ENCODE measurements at places on chromosomes 1 and 21.

DNA sequence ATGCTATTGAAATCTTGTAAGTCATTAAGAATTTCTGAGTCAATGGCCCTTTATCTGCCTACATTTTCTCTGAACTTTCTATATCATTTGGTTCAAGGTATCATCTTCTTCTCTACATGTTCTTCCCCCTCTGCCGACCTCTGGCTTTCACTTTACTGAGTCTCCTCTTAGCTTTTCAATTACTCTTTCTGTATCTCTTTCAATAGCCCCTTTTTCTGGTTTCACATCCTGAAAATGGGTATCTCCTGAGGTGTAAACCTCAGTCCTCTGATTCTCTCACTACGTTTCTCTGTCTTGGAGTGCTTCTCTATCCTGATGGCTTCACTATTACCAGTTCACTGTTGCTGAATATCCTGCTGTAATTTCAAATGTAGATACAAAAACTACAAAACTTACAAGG lies 98.9 kb downstream of the LYST start:
- no peak for DNase-seq

GRCh38 chr1:201346987-201347386 lies 30.5 kb downstream of the TNNT2 start:
- no peak for DNase-seq

DNA sequence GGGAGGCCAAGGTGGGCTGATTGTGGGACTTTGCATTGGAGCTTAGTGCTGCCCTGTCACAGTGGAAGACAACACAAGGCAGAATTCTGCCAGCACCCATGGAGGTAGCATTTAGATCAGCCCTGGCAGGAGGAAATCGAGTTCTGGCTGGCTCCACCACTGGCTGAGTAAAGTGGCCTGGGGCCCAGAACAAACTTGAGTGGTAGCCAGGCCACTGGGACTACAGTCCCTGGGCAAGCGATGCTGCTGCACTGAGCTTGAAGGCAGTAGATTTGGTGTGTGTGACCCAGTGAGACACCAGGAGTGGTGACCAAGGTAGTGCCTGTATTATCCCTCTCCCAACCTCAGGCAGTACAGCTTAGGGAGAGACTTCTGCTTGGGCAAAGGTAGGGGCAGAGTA lies 22.5 kb upstream of the UHMK1 start:
- no peak for DNase-seq

DNA sequence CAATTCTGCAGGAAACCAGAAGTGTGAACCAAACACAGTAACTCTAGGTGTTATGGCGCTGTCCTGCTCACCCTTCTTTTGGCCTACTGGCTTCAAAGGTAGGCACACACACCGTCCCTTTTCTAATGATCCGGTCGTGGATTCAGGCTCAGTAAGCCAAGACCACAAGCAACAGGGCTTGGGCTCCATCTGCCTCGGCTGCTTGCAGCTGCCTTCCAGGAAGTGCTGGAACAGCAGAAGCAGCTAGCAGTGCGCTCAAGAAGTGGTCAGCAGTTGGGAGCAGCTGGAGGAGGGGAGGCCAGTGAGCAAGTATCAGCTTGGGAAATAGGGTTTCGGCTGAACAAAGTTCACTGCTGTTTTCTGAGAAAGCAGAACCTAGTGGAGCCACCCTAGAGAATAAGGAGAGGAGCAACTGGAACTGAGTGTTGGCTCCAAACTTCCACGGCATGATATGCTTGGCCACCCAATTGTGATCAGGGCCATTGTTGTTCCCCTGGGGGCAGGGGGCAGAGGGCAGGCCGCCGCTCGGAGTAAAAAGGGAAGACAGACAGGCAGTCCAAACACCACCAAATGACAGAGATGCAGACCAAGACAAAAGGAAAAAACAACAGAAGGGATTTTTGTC lies 173.4 kb downstream of the TOMM20 start:
- DNase-seq, result no peak

- DNase-seq, result no peak
Observed at GRCh38 chr1:207823880-207824566, 72.2 kb downstream of the CD46 start.

- DNase-seq, result no peak
Observed at GRCh38 chr1:240356568-240356967, 255.4 kb downstream of the GREM2 start.

- no peak for DNase-seq
Observed at GRCh38 chr1:225437710-225438437, 10.0 kb upstream of the LBR start.

- no peak for DNase-seq
Observed at GRCh38 chr1:208728815-208729214, 484.6 kb upstream of the PLXNA2 start.

GRCh38 chr1:205191622-205192021 lies 19.9 kb downstream of the DSTYK start:
- no peak for DNase-seq

- DNase-seq, result no peak
Observed at GRCh38 chr1:156690675-156691036, 13.4 kb upstream of the NES start.

DNA sequence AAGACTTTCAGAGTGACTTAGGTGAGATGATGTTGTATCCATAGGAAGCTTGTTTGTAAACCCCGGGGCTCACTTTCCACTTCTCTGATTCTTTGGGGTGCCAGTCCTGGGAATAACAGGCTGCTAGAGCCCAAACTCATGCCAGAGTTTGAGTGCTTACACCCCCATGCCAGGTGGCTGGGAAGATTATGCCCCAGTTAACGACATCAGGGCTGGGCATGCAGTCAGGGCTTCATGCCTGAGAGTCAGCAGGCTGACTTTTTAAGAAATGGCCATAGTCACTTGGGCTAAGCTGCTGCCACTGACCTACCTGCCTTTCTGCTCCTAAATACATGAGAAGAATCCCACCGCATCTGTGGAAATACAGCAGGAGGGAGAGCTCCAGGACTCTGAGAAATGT lies 425.6 kb upstream of the VAMP3 start:
- no peak for DNase-seq

DNA sequence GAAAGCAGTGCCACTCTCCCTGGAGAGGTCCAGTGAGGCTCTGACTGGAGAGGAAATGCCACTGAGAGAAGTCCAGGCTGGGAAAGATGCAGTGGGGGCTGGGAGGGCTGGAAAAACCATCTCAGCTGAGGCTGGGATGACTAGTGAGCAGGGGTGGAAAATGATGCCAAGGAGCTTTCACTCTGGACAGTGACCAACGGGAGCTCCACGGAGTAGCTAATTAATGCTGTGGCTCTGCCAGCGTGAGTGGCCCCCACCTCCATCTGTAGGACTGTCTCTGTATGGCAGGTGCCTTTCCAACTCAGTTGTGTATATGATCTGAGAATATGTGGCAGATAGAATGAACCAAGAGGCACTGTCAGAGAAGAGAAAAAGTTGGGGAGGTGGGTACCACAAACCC lies 86.7 kb downstream of the DDX20 start:
- DNase-seq, result no peak

DNA sequence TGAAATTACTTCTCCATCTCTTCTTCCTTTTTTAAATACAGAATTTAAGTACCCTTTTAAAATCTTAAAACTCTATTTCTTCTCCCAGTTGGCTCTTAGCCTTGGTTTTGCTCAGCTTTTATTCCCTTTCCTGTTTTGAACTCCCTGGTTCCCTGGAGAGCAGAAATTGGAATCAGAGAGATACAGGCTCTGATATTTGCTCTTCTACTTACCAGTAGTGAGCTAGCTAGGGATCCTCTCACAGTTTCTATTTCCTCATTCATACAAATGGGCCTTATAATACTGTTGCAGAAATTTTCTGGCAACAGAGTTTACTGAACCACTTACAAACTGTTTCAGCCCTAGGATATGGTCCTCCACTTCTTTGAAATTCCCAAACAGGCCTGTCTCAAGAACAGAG lies 606.3 kb downstream of the NUF2 start:
- no peak for DNase-seq

- DNase-seq, result no peak
Observed at GRCh38 chr1:227731241-227731677, 3.8 kb downstream of the JMJD4 start.
